Islet precursor cell (in vitro differentiated cells): ENCODE measurements at places on chromosomes 6 and 20.

DNA sequence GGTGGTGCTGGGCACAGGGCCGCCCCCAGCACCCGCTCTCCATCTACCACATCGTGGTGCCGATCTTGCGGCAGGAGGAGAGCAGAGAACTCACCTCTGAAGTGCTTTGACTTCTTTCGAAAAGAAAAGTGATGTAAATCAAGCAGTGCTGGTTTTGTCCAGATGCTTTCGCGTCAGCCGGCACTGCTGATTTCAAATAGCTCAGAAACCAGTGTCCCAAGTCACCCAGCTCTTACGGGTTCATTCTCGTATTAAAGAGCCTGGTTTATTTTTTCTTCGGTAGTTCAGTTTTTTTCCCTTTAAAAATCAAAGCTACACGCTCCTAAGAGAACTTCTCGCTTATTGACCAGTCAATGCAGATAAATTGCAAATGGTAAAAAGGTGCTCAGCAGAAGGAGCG, 32.1 kb downstream of the MYT1 start:
- DNase-seq: no peak

- DNase-seq: no peak
Observed at GRCh38 chr6:138598562-138599173, 99.4 kb upstream of the NHSL1 start.

DNA sequence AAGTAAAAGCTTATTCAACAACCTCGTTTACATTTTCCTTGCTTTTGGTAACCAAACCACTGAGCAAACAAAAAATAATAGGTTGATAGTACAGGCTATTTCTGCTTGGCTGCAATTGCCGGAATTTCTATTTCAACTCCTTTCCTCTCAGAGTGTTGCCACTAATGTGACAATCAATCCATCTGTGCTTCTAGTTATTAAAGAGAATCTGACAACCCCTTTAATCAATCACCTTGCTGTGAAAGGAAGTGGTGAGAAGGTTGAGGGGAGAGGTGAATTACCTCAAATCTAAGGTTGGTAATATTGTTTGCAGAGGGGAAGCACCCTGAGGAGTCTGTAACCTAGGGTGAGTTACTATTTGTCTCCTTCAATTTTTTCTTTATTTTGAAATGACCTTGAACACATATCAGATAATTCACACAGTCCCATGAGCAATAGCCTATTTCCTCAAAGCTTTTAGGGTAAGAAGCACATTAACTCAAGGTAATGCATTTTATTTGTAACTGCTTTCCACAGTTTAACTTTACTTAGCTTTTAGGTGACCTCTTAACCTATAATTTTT, 603.4 kb downstream of the MMUT start:
- no peak for DNase-seq

GRCh38 chr6:44572346-44572745, 184.8 kb downstream of the CDC5L start:
- DNase-seq: no peak

GRCh38 chr6:153449279-153449678, 318.2 kb upstream of the RGS17 start:
- no peak for DNase-seq

GRCh38 chr20:59164686-59165391, 1.2 kb downstream of the ZNF831 start:
- DNase-seq: no peak

GRCh38 chr6:119495230-119495683, 145.7 kb upstream of the MAN1A1 start:
- DNase-seq: no peak

DNA sequence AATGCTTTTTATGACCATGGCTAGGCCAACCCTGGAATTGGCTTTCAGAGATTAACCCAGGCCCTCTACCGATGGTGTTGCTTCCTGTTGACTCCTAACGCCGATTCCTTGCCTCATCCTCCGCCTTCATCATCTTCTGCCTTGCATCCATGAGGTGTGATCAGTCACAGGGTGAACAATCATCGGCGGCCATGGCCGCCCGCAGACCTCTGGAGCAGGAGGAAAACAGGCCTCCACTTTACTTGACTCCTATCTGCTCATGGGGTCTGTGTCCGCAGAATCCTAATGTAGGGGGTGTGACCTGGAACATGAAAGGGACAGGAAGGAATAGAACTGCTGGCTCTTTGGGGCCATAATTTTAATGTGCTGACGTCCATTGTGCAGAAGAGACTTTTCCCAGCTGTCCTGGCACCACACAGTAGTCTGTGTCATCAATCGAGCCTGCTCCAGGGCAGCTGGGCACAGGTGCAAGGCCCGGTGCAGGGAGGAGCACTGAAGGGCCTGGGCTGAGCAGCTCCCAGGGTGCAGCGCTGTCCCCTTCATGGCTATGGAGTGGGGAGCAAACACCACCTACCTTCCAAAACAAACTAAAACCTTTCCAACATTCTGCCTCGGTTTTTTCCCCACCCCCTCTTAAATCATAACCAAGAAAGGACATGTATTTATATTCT, 8.0 kb downstream of the SLC22A3 start:
- DNase-seq: no peak

DNA sequence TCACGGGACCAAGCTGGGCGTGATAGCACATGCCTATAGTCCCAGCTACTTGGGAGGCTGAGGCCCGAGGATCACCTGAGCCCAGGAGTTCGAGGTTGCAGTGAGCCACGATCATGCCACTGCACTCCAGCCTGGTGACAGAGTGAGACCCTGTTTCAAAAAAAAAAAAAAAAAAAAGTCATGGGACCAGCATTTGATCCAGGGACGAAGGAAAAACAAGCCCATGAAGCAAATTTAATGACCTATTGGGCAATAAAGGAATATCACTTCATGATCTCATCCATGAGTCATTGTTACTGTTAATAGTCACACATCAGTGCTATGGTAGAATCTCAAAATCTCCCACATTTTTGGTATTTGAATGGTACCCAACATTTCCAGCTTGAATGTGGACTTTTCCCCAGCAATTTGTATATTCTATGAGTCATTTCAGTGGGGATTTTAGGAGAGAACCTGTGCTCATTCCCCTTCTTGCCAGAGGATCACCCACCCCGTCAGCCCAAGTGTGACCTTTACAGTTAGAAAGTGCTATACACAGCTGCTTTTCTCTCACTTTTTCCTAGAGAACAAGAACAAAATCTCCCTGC, 8.5 kb upstream of the SOD2 start:
- DNase-seq: no peak

DNA sequence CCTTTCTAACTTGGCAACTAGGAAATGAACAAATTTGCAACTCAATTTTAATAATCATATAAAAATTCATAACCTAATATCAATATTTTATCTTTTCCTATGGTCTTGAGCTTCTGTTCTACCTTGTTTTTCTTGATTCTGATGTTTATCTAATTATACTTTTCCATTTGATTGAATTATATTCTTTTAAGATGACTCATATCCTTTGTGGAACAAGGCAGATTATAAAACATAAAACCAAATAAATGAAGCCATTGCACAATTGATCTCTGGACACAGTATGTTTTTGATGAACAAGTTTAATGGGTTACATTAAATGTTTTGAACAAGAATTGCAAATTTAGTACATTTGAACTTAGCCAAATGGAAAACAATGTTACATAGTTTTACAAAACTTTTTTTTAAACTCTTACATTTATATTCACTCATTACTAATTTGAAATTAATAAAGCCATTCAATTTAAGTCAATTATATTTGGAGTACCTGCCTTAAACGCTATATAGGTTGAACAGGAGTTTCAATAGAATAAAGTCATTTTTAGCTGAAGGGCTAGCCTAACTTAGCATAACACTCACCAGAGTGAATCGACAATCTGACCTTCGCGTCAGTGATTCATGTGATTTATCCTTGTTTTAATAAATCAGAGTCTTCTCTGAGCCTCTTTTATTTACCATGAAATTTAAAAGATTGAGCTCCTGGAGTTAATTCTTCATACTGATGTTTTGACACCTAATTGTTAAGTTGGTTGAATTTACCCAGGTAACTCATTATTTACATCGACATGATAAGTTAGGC, 3.8 kb downstream of the NCOA7 start:
- DNase-seq: no peak

DNA sequence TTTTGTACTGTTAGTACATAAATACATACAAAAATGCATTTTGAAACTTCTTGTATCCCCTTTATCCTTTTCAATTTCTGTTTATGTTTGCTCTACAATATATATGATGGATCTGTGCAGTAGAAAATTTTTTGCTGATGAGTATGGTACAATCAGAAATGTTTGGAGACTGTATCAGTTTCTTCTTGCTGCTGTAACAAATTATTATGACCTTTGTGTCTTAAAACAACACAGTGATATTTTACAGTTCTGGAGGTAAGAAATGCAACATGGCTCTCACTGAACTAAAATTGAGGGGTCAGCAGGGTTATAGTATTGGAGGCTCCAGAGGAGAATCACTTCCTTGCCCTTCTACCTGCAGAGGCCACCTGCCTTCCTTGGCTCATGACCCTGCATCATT, 184.4 kb downstream of the EYA2 start:
- DNase-seq: no peak

GRCh38 chr20:47228654-47229053, 127.8 kb downstream of the ZMYND8 start:
- DNase-seq: no peak

DNA sequence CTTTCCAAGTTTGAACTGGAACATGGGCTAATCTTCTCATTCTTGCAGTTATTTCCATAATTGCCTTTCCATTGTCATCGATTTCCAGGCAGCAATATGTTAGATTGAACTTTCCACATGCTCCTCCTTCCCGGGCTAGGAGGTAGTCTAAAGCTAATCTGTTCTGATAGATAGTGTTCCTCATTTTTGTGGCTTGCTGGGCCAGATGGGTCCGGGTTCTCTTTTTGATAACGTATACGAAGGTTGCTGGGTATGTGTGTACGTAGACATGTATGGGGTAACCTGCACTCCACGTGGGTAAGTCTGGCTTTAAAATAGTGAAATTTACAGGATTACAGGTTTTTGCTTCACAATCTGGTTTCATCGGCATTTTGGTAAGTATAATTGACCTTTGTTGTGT, 14.0 kb upstream of the GMPR start:
- no peak for DNase-seq

DNA sequence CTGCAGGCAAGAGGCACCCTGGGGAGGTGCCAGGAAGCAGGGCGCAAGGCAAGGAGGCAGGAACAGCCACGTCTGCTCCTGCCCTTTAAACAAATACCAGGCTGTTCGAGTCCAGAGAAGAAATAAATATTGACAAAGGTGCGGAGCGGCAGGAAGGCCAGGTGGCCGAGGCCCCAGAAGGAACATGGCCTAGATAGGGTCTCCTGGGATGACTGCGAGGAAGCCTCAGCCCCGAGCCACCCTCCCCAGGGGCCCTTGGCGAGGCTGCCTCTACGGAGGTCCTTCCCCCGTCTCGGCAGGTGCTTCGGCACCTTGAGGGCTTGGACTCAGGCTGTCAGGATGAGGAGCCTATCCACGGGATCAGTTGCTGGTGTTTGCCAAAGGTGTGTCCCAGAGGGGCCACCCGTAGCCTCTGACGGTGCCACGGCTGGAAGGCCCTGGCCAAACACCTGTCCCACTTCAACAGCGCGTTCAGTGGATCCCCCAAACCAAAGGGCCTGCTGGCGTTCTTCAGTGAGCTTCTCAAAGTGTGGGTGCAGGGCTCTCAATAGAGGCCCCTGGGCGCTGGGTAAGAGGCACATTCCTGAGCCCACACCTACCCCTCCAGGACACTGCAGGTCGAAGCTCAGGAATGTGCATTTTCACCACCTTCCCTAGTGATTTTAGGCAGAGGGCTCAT, 39.8 kb downstream of the SNX5 start:
- DNase-seq: no peak

GRCh38 chr20:57893366-57893999, 183.7 kb upstream of the PMEPA1 start:
- DNase-seq: no peak

DNA sequence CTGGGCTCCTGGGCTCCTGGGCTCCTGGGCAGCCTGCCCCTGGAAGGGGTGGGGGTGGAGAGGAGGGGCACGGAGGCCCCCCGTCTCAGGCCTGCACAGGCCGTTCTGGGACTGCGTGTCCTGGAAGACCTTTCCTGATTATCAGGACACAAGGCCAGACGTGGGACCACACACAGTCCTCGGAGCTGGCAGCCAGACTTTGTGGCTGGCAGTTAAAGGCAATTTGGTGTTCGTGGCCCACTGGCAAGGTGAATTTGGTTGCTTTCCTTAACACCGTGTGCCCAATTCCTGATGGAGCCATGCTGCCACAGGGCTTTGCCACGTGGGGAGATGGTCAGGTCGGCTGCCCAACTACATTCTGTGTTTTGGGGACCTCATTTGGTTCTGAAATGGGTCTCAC, 113.5 kb downstream of the SMOC2 start:
- DNase-seq: no peak

DNA sequence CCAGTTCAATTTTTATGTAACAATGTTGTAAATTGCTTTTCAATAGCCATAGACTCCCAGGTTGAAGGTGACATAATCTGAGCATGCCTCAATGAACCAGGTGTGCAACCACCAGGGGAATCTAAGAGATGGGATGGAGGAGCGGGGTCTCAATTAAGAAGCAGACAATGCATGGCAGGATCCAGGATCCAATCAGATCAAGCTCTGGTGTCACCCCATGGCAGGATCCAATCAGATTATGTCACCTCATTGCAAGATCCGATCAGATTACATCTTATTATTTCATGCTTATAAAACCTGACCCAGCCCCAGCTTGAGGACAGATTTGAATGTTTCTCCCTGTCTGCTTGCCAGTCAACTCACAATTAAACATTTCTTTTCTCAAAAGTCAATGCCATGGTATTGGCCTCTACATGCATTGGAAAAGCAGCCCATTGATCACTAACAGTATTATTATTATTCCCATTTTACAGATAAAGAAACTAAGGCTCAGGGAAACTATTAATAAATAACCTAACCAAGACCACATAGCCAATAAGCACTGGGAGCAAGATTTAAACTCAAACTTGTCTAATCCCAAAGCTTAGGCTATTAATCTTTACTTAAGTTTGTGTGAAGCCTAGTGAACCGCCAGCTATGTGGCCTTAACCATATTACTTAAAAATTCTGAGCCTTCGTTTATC, 14.3 kb upstream of the SIRT5 start:
- DNase-seq: no peak

DNA sequence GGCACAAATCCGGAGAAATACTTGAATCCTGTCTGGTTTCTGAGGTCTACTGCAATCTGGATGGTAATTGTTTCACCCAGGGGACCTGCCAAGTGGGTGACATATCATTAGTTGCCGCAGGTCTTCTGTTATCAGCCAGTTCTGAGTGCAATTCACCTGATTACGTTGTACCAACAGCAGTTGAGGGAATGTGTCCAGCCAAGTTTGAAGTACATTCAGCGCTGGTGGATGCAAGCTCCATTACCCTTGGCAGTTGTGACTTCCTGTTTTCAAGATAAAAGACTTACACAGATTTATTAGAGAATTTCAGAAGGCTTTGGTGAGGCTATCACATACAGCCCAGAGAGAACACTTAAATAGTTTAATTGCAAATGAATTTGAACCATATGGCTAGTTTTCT, 42.8 kb downstream of the FNDC1 start:
- no peak for DNase-seq
